ENCODE measurements at places on chromosomes 16 and 17.
A peak's percentile ranks its signal among the peaks of the same experiment; 100 is the strongest.

DNA sequence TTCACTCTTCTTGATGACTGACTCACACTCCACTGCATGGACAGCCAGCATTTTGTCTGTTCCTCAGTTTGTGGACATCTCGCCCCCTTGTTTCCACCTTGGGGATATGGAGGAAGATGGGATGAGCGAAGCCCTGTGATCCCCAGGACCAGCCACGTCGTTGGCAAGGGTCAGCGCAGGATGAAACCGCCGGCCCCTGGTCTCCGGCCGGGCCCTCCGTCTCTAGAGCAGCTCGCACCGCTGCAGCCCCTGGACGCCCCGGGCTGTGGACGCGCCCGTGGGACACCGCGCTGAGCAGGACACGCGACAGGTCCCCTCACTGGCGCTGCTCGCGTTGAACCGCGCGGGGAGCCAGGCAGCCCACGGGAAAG lies 604 bp upstream of the ZC3H18 start:
- no peak for DNase-seq

DNA sequence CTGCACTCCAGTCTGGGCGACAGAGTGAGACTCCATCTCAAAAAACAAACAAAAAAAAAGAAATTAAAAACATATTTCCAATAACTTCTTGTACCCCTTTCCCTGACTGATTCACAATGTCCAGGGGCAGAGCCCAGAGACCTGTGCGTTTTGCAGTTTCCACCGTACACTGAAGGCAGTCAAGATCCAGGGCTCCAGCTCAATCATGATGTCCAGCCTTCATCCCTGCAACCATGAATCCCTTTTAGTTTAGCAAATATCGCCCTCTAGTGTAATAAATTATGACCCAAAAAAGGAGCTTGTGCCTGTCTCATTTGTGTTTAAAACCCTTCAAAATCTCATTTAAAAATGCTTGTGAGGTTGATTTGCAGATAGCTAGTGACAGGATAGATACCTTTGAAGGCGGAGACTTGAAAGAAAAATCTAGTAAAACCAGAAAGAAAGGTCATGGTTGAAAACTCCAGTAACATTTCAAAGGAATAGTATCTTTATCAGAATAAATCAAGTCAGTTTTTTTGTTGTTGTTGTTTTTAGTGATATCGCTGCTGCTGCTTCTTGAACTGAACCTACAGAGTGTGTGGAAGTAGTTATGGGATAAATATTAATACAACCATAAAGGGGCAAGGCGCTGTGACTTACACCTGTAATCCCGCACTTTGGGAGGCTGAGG lies 3.7 kb upstream of the ERN1 start:
- DNase-seq = peak; percentile 81

GRCh38 chr16:77300256-77300655 lies 101.0 kb downstream of the SYCE1L start:
- no peak for DNase-seq

DNA sequence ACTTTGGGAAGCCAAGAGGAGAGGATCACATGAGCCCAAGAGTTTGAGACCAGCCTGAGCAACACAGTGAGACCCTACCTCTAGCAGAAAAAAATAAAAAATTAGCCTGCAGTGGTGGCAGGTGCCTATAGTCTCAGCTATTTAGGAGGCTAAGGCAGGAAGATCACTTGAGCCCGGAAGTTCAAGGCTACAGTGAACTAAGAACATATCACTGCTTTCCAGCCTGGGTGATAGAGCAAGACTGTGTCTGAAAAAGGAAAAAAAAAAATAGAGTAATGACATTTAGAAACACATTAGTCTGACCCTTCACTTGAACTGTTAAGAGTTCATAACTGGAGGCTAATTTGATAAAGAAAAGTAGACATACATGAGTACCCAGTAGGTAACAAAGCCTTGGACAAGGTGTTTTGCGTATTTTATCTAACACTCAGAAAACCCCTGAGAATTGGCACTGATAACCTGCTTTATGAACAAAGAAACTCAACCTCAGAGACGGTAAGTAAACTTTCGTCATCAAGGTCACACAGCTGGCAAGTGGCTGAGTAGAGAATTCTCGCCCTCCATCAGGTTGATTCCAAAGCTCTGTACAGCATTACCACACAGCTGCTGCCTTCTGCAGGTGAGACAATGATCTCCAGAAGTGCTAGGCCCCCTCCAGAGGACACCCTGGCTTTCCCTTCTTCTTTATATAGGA lies 101.1 kb downstream of the SMG6 start:
- no peak for DNase-seq

- no peak for DNase-seq
Measured at GRCh38 chr16:74035816-74036215, 260.8 kb upstream of the PSMD7 start.

DNA sequence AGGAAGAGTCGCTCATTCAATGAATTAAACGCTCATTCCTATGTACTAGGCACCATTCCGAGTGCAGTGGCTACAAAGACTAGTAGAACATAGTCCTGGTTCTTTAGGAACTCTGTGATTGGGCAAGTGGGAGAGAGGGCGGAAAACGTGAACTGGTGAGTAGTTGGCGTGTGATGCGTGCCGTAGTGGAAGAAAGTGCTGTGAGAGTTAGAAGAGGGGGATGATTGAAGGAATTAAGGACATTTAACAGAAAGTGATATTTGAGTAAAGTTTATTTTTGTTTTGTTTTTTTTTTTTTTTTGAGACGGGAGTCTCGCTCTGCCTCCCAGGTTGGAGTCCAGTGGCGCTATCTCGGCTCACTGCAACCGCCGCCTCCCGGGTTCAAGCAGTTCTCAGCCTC lies 7.9 kb upstream of the SLFN14 start:
- peak; percentile 58 for DNase-seq

DNA sequence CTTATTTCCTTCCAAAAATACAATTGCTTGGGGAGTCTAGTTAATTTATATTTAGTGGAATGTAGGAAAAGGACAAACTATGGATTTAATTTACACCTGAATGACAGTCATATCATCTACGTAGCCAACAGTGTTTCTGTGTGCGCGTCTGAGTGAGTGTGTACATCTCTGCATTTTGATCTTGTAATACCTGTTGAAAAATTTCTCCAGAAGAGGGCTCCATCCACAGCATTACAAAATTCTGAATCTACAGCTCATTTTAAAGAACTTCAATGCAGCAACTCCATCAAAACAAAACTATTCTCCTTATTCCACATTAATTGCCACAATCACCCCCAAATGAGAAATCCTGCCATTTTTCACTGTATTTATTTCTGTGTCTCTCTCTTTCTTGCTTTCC lies 3.9 kb downstream of the CDH13 start:
- DNase-seq = no peak

GRCh38 chr16:24178496-24178895 lies 77.6 kb upstream of the CACNG3 start:
- DNase-seq = no peak

- DNase-seq = no peak
Measured at GRCh38 chr17:16926571-16927451, 45.1 kb downstream of the TNFRSF13B start.

- no peak for DNase-seq
Measured at GRCh38 chr16:82265809-82266208, 95.8 kb upstream of the MPHOSPH6 start.

GRCh38 chr16:81879625-81880024 lies 100.5 kb downstream of the PLCG2 start:
- DNase-seq = no peak

DNA sequence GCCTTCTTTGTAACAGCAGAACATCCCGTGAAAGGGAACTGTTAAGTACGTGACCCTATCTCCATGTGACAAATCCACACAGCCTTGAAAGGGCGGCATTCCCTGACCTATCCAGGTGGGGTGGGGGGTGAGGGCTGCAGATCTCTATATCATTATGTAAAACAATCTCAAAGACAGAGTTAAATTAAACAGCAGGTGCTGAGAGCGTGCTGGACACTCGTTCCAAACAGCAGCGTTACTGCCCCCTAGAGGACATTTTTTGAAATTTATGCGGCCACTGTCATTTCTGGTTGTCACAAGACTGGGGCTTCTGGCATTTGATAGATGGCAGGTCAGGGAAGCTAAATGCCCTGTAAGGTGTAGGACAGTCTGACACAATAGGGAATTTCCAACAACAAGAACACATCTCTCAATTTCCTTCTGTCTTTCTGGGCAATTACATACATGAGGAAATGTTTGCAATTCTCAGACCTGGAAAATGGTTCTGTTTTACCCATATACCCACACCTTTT lies 6.7 kb upstream of the SLC25A39 start:
- DNase-seq = peak; percentile 89

DNA sequence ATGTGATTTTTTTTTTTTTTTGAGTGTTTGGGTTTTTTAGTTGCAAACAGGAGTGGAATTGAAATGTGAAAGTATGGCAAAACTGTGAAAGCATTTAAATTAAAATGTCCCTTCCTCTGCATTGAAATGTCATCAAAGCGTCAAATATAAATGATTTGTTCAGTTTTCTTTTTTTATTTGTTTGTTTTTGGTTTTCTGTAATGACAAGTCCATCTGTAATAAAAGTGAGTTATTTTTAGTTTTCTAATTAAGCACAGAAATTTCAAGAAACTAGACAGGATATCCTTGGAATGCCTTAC lies 1.9 kb upstream of the TOB1 start:
- DNase-seq = no peak

DNA sequence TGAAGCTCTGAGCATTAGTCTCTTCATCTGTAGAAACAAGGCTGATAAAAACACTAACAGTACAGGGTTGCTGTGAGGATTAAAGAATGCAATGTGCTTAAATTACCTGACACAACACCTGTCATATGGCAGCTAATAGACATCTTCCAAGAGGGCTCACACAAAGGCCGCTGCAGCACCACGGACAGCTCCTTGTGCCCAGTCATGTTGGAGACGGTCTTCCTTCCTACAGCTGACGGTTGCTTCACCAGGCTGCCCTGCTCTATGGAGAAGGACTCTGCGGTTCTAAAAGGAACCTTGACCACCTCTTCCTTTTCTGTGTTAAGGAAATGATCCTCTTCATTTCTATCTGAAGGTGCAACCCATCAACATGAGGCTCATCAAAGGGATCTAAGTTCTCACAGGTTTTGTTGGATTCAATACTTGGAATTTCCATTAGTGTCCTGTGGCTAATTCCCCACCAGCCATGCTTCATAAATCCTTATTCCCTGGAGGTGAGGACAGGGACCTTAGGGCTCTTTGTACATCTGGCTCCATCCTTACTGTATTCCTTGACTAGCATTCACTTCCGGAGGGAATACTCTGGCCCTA lies 138.9 kb upstream of the CES5A start:
- peak; percentile 41 for DNase-seq

DNA sequence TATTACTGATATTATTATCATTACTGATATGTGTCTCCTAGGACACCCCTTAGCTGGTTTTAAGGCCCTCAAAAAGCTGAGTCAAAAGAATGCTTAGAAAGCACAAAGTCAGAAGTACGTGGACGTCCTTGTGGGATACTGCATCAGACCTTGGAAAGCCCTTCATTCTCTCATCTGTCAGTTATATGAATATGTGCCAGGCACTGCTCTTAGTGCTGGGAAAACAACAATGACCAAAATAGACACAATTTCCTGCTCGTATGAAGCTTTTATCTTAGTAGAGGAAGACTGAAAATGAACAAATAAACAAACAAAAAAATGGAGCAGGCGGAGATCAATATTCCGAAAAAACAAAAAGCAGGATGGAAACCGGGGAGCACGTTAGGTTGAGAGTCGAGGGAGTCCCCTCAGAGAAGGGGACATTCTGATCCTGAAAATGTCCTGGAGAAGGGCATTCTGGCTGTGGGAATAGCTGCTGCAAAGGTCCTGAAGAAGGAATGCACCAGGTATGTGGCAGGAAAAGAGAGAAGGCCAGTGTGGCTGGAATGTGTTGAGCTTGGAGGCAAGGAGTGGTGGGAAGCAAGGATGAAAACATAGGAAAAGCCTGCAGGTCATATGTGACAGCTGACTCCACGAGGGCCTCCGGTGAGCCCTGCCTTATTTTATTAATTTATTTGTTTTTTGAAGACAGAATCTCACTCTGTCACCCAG lies 15.5 kb upstream of the TMEM94 start:
- DNase-seq = no peak

DNA sequence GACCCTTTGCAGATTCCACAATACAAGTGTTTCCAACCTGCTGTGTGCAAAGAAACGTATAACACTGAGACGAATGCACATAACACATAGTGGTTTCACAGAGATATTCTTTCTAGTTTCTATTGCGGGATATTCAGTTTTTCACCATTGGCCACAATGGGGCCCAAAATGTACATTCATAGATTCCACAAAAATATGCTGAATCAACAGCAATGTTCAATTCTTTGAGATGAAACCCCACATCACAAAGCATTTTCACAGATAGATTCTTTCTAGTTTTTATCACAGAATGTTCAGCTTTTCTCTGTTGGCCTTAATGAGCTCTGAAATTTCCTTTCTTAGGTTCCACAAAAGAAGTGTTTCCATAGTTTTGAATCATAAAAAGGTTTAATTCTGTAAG lies 2472.3 kb downstream of the TP53TG3F start:
- DNase-seq = no peak

GRCh38 chr17:77476931-77477805 lies 336.4 kb downstream of the SEC14L1 start:
- peak; percentile 45 for DNase-seq

DNA sequence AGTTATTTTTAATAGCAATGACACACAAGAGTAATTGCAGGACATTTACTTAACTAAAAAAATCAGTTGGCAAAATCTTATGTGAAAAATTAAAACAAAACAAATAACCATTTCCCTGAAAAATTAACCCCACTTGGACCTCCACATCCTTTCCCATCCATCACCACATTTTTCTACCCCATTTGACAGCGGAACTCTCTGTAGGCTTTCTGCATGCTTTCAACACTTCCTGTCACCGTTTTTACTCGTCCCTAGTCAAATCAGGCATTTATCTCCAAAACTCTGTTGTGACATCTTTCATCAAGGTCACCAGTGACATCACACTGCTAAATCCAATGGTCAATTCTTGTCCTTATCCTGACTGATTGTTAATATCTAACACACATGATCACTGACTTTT lies 27.5 kb downstream of the KCNJ16 start:
- DNase-seq = no peak

DNA sequence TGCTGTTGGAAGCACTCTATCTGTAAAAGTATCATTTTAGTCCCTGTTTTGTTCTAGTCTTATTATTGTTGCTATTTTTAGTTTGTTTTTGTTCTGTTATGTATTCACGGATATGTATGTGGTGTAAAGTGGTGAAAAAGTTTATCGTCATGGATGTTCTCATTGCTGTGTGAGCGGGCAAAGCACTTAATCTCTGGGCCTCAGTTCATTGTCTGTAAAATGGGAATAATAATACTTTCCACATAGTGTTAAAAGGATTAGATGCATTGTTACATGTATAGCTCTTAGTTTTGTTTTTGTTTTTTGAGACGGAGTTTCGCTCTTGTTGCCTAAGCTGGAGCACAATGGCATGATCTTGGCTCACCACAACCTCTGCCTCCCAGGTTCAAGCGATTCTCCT lies 19.8 kb downstream of the TAOK1 start:
- no peak for DNase-seq

GRCh38 chr17:11935734-11936406 lies 61.4 kb downstream of the ZNF18 start:
- peak; percentile 43 for DNase-seq

- no peak for DNase-seq
Measured at GRCh38 chr17:1180958-1181752, 1.4 kb upstream of the ABR start.

Measured in activated CD4-positive, alpha-beta T cell treated with anti-CD3 and anti-CD28 coated beads, Interleukin-2, Interleukin-6, amounts not matched to agents 100 ng/mL and 50 ng/mL, durations not matched to agents 16 hours and 8 hours (primary cell).